ENCODE measurements at places on chromosomes 1 and 21.

GRCh38 chr1:25117233-25117823, 115.0 kb downstream of the SYF2 start:
- DNase-seq: no peak

GRCh38 chr1:30718636-30719405, 4.6 kb downstream of the MATN1 start:
- DNase-seq: peak; percentile 52

- DNase-seq: no peak
Observed at GRCh38 chr1:103489935-103490334, 35.6 kb upstream of the RNPC3 start.

GRCh38 chr1:179870870-179871269, 6.7 kb downstream of the TOR1AIP2 start:
- no peak for DNase-seq

DNA sequence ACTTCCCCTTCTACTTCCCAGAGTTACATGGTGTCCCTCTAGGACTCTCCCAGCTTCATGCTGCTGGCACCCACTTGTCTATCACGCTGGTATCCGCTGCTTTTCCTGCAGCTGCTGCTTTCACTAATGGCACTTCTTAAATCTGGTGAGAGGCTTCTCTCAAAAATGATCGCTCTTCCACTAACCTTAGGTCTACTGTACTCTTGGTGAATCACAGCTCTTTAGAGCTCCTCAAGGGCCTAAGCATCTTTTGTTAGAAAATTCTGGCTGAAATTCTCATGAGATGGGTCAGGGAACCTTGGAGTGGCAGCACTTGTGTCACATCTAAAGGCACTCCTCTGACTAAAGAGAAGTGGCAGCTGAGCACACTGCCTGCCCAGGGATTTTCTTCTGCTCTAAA, 32.1 kb downstream of the ZMYND12 start:
- DNase-seq: no peak

DNA sequence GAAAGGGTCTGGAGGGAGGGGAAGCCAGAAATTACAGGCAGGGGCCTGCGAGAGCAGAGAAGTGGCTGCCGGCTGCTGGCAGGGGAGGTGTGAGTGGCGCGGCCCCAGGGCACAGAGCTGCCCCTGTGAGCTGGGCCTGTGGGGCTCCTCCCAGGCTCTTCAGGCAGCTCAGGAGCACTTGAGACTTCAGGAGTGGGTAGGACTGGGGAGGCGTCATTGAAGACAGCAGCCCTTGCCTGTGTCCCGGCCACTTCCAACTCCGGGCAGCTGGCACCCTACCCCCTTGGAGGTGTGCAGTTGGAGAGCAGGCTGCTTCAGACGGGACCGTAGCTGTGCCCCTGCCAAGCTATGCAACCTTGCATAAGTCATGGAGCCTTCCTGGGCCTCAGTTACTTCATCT, 87.5 kb upstream of the ACTL8 start:
- DNase-seq: no peak

DNA sequence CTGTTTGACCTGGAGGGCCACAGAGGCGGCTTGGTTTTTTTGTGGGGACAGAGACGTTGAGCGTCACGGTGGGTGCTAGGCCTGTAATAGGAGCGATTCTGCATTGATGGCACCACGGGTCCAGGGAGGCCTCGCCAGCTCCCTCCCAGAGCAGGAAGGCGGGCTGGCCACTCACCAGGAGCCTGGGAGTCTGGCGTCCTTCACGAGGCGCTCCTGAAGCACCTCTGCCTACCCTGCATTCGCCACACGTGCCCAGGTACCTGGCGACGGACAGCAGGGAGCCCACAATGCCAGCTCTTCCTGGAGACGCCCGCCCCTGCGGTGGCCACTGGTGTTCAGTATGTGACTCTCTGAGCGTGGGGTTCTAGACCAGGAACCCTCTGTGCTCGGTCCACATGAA, 69.9 kb upstream of the TRAPPC10 start:
- no peak for DNase-seq

DNA sequence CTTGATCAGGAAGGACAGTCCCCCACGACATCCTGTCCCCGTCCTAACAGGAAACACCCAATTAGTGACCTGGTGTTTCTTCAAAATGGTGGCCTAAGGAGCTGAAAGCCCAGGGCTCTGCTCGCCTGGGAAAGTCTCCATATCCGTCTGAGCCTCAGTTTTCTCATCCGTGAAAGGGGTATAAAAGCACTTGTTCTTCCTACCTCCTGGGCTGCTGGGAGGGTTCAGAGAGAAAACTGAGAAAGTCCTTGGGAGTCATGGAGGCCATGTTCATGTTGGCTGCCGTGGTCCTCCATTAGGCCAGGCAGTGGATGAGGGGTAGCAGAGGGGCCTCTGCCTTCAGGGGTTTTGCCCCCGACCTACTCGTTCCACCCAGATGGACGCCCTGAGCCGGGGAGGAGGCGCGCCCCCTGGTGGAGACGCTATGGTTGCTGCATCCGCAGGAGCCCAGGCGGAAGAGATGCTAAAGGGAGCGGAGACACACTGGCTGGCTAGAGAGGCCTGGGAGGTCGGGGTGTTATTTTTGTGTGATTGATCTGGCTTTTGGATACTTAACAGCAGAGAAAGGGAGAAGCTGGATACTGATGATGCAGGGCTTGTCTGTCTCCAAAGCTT, 113.5 kb downstream of the PRDM2 start:
- DNase-seq: no peak

- DNase-seq: no peak
Observed at GRCh38 chr1:24424207-24424606, 8.6 kb downstream of the NIPAL3 start.

All from kidney capillary endothelial cell (primary cell).